Hepatocyte (in vitro differentiated cells): ENCODE measurements at places on chromosomes 12 and 14. TPM values are rescaled to one million over a fixed set of nuclear protein-coding genes. Genes with fewer than 3 reads are reported as not detected.

The SERPINA12 gene
- total RNA-seq: 0.60 TPM in 1 of 2 replicates, not detected in the other

The FAM181A gene
- total RNA-seq: not detected in 2 replicates

The MYL2 gene
- total RNA-seq: not detected in 2 replicates

The RAB2B gene
- total RNA-seq: 20.7 and 23.4 TPM in 2 replicates

The KRT3 gene
- not detected in 2 replicates for total RNA-seq

The NGB gene
- not detected in 2 replicates for total RNA-seq

The PRKCH gene
- 11.2 and 16.3 TPM in 2 replicates for total RNA-seq

The COCH gene
- total RNA-seq: 3.3 and 3.5 TPM in 2 replicates

The RNU6-8 gene
- not detected in 2 replicates for total RNA-seq

The ERBB3 gene
- total RNA-seq: 104 and 128 TPM in 2 replicates

The OR6C2 gene
- total RNA-seq: not detected in 2 replicates

The DCD gene
- total RNA-seq: not detected in 2 replicates

The CACNA2D4 gene
- total RNA-seq: 1.3 and 4.7 TPM in 2 replicates

The BHLHE41 gene
- 1.6 and 2.4 TPM in 2 replicates for total RNA-seq

The KLRC4 gene
- total RNA-seq: 0.28 TPM in 1 of 2 replicates, not detected in the other

The SLC6A13 gene
- 1.9 and 3.8 TPM in 2 replicates for total RNA-seq

The MYF5 gene
- not detected in 2 replicates for total RNA-seq

The EIF2S3B gene
- 1.3 and 1.4 TPM in 2 replicates for total RNA-seq

The MEG3 gene
- total RNA-seq: not detected in 2 replicates

The LPAR5 gene
- total RNA-seq: 0.60 and 1.0 TPM in 2 replicates

The TMEM52B gene
- total RNA-seq: 0.03 TPM in 1 of 2 replicates, not detected in the other

The GDF3 gene
- not detected in 2 replicates for total RNA-seq

The CLBA1 gene
- 4.5 and 6.4 TPM in 2 replicates for total RNA-seq

The ACVRL1 gene
- total RNA-seq: 4.6 and 11.6 TPM in 2 replicates

The NPAS3 gene
- total RNA-seq: 0.64 and 1.1 TPM in 2 replicates

The GABARAPL1 gene
- 77.9 and 93.5 TPM in 2 replicates for total RNA-seq

The KLRC3 gene
- total RNA-seq: not detected in 2 replicates
